ENCODE measurements at places on chromosomes 5 and 9. TPM values are rescaled to one million over a fixed set of nuclear protein-coding genes. Genes with fewer than 3 reads are reported as not detected.

DCP2 gene
- total RNA-seq = 36.2 TPM

C9orf78 gene
- total RNA-seq = 41.9 TPM

KCNIP1 gene
- total RNA-seq = not detected

ANKRD31 gene
- total RNA-seq = 0.14 TPM

CDH18 gene
- total RNA-seq = 2.7 TPM

Data from smooth muscle cell of the umbilical artery (primary cell).